ENCODE measurements at places on chromosomes 3 and 15.

DNA sequence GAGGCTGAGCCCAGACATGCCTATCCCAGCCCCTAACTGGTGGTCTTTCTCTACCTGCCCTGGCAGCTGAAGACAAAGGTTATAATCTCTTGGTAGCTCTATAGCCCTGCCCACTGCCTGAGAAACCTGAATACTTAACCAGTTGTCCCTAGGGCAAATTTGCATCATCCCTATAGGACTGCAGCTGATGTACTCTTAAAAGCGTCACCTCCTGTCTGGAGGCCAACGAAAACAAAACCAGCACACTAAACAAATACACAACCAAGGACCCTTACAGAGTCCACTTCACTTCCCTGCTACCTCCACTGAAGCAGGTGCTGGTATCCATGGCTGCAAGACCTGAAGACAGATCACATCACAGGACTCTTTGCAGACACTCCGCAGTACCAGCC is 98.0 kb downstream of the KCNAB1 start:
- DNase-seq: no peak

DNA sequence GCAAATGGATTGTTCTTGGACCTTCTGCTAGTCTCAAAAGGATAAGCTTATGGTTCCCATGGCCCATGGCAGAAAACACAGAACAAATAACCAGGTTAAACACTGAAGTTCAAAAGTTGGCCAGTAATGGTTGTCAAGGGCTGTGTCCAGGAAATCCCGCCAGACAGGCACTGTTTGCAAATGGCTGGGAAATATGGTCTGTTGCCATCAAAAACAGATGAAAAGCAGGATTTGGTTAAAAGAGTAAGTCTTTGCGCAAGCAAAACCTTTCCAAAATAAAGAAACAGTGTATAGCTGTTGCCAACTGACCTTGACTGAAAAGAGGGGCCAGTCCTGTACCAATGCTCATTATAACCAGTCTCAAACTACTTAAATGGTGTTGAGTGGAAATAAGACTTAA is 58.6 kb downstream of the WWTR1 start:
- DNase-seq: no peak

- no peak for DNase-seq
Observed at GRCh38 chr3:124320976-124321375, 329.1 kb upstream of the ROPN1 start.

DNA sequence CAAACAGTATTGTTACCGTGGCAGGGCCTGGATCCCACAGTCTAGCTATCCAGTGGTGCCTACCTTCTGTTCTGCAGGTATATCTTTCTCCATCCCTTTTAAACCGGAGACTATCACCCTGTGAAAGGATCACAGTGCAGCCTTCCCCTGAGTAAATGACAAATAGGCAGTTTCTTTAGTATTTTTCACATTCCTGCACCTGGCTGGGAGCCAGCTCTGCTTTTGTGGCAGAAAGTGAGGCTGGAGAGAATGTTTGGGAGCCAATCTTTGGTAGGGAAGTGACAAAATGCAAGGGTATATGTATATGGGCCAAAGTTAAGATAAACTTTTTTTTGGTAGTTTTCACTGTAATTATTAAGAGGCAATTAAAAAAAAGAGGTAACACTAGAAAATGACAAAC is 54.8 kb downstream of the ARHGEF26 start:
- no peak for DNase-seq

GRCh38 chr15:98722645-98723044 is 74.3 kb downstream of the IGF1R start:
- DNase-seq: no peak

GRCh38 chr15:40511472-40512133 is 40.8 kb downstream of the CHST14 start:
- DNase-seq: no peak

- no peak for DNase-seq
Observed at GRCh38 chr3:138078901-138079344, 36.5 kb downstream of the DZIP1L start.

GRCh38 chr15:88651971-88652370 is 13.2 kb downstream of the ISG20 start:
- DNase-seq: no peak

GRCh38 chr3:114904633-114905032 is 242.5 kb downstream of the ZBTB20 start:
- DNase-seq: peak; percentile 74

DNA sequence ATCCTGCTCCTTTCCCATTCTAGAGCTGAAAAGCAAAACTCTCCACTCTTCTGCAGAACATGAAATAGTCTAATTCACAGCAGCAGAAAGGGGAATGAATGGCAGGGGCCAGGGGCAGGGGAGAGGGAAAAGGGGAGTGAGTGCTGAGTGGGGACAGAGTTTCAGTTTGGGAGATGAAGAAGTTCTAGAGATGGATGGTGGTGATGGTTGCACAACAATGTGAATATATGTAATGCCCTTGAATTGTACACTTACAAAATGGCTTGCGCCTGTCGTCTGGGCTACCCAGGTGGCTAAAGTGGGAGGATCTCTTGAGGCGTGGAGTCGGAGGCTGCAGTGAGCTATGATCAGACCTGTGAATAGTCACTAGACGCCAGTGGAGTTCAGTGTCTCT is 78.5 kb upstream of the MEF2A start:
- DNase-seq: no peak

GRCh38 chr15:72173864-72174550 is 23.6 kb downstream of the GRAMD2A start:
- DNase-seq: no peak

- peak; percentile 79 for DNase-seq
Observed at GRCh38 chr3:4492208-4493013, 737 bp upstream of the ITPR1 start.

- DNase-seq: no peak
Observed at GRCh38 chr15:94312946-94313345, 81.6 kb downstream of the MCTP2 start.

GRCh38 chr3:81279481-81280379 is 481.7 kb downstream of the GBE1 start:
- no peak for DNase-seq

DNA sequence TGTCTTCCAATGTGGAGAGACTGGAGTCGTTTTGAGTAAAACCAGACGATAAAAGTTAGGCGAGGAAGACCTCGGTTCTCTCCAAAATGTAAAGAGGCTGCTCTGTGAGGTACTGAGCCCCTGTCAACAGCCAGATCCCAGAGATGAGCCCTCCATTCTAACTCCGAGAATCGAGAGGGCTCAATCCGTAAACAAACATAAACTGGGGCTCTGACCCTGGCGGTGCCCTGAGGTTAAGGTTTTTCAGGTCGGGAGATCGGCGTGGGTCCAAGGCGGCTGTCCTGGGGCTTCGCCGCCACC is 417 bp downstream of the TBCCD1 start:
- DNase-seq: no peak

GRCh38 chr3:177881351-177881750 is 654.9 kb upstream of the KCNMB2 start:
- DNase-seq: no peak

Data from KBM-7 (cell line).